ENCODE measurements at places on chromosomes 12 and 14.

DNA sequence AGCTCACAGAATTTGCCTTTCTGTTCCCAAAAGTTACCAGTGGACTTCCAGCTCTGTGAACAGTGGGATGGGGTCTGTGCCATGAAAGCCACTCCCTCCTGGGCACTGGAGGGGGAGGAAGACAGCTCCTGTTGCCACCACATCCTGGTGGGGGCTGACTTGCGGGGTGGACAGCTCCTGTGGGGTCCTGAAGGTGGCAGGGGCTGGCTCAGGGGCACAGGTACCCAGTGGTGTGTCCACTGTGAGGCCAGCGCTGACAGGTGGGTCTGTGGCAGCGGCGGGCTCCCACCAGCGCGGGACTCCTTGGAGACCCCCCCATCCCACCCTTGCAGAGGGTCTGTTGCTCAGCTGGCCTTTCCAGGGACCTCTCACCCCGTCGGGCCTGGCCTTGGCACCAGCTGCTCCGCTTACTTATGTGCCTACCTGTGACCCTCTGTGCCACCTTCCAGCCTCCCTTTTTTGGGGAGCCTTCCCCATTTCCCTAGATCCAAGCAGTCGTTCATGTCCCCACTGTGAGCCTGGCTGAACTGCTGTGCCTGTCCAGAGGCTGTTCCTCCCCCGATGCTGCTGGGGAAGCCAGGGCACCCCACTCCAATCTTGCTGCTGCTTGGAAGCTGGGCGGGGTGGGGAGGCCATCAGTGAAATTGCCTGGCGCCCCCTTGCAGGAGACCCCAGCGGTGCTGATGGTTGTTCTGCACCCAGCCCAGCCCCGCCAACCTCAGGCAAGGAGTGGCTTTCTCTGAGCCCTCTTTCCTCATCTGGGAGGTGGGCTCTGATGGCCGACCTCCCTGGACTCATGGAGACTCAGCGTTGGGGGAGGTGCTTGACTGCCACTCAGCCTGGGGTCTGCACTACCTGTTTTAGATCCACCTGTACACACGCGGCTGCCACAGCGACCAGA, 2.2 kb downstream of the TEDC1 start:
- no peak for DNase-seq

DNA sequence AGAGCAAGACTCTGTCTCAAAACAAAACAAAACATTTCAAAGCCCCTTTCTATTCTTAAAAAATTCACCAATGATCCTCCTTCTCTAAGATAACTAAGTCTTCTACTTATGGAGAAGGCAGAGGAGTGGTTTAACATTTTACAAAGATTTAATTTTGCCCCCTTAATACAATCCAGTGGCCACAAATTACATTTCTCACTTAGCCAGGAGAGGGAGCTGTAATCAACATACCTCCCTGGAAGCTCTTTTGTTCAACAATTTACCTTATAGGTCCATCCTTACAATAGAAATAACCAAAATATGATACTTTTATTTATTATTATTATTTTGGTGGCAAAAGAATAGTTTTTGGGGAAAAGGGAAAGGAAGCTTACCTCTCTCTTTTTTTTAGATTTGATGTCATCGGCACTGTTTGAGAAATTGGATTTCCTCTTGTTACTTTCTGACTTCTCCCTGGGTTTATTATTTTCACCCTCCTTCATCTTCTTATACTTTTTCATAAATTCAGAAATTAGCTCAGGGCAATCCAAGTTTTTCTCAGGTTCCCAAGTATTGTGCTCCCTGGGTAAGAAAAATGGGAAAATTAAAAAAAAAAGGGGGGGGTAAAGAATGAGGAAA, 28.1 kb downstream of the CBX5 start:
- DNase-seq, result no peak

DNA sequence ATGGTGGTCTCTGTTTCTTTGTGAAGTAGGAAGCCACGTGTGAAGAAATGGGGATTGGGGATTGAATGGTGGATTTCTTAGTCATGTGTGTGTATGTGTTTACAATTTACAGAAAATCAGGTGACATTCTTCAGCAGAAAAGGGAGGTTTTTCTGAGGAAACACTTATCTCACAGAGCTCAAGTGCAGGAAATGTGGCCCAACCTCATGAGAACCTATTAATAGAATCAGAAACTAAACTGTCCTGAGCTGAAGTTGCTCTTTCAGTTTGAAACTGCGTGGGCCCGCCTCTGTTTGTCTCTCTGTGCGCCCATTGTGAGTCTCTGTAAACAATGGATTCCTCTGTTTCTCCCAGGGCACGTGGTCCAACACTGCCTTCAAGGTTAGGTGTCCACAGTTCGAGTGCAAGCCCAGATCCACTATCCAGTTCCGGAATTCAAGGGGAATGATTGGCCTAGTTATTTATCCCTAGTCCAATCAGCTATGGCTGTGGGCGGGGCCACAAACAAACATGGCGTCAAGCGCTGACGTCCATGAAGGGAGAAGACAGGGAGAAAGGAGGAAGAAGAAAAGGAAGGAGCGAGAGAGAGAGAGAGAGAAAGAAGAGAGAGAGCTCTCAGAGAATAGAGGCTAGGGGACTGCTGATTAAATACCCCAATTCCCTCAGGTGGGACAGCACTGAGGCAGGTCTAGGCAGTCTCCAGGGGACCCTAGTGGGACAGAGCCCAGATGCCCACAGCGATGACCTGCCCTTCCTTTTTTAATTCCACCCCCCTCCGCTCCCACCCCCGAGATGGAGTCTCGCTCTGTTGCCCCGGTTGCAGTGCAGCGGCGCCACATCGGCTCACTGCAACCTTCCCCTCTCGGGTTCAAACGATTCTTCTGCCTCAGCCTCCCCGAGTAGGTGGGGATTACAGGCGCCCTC, 31.4 kb upstream of the C12orf76 start:
- no peak for DNase-seq

DNA sequence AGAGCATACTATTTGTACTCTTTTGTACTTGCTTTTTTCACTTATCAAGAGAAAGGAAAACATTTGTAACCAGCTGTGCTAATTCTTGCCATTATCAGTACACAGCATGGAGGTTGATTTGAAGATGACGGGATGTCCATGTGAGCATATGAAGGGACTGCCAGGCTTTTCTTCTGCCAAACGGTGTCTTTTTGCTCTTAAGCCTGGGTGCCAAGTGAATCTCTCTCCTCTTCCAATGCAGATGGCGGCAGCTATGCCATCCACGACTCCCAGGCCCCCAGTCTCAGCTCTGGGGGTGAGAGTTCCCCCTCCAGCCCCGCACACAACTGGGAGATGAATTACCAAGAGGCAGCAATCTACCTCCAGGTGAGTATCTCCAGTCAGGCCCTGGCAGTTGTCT, 38.9 kb downstream of the TPCN1 start:
- DNase-seq, result no peak

- DNase-seq, result no peak
Measured at GRCh38 chr14:27006570-27006969, 408.7 kb upstream of the NOVA1 start.

- no peak for DNase-seq
Measured at GRCh38 chr14:104534036-104534435, 45.5 kb upstream of the C14orf180 start.

- DNase-seq, result no peak
Measured at GRCh38 chr14:78595797-78596196, 425.6 kb downstream of the NRXN3 start.

Measured in vagina (tissue), 2 donors.